Right hindlimb (tissue), 1 donor: ENCODE measurements at places on chromosomes 1 and 21.

- peak; percentile 8 for DNase-seq
These were observed 98.9 kb downstream of the DMRTB1 start for GRCh38 chr1:53557830-53558738.

DNA sequence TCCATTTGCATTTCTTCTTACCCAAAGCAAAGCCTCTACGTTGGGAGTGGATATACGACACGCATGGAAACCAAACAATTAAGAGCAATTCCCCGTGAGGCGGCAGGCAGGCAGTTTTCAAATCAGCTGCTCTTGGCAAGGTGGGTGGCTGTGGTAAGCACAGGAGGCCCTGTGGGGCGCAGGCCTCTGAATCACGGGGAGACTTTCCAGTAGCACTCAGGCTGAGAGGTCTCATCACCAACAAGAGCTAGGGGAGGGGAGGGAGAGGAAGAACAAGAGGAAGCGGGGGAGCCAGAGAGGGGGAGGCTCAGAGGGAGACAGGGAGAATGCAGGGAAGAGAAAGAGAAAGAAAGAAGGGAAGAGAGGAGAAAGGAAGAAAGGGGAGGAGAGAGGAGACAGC lies 56.4 kb downstream of the MT1HL1 start:
- no peak for DNase-seq

- no peak for DNase-seq
These were observed 42.9 kb upstream of the RCAN3 start for GRCh38 chr1:24459551-24460266.

DNA sequence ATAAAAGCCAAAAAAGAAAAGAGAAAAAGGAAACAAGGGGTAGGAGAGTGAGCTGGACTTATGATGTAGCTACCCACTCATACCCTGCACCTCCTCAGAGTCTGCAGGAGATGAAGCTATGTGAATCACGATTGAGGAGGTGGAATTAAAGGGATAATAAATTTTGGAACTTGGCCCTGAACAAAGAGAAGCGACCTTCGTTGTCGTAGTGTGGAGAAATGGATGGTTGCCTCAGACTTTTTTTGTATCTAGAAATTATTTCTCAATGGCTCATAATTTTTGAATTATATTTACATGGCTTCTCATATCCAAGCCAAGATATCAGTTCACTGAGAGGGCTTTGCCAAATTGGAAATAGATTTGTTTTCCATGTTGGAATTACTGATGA lies 37.8 kb upstream of the SIPA1L2 start:
- no peak for DNase-seq

- no peak for DNase-seq
These were observed 11.5 kb downstream of the MACO1 start for GRCh38 chr1:25442178-25442577.

- DNase-seq, result no peak
These were observed 16.2 kb upstream of the DNASE2B start for GRCh38 chr1:84382127-84382526.

- no peak for DNase-seq
These were observed 26.1 kb upstream of the CD53 start for GRCh38 chr1:110846861-110847260.

- DNase-seq, result no peak
These were observed 57.3 kb upstream of the BCAR3 start for GRCh38 chr1:93738926-93739325.

DNA sequence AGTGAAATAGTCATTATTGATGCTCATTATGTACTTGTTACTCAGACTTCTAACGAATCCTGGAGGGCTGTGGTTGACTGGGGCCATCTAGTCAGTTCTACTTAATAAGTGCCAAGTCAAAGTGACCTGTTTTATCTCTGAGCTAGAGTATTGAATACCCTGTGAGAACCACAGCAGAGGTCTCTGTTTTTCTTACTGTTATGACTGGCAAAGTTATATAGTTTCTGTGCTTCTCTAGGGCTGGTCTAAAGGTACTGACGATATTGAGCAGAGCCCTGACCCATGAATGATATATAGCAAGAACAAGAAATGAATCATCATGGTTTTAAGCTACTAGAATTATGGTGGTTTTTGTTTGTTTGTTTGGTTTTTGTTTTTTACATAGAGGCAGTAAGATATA lies 555.8 kb downstream of the PLA2G4A start:
- DNase-seq, result no peak

- no peak for DNase-seq
These were observed 19.3 kb downstream of the TNFRSF1B start for GRCh38 chr1:12185918-12186678.

DNA sequence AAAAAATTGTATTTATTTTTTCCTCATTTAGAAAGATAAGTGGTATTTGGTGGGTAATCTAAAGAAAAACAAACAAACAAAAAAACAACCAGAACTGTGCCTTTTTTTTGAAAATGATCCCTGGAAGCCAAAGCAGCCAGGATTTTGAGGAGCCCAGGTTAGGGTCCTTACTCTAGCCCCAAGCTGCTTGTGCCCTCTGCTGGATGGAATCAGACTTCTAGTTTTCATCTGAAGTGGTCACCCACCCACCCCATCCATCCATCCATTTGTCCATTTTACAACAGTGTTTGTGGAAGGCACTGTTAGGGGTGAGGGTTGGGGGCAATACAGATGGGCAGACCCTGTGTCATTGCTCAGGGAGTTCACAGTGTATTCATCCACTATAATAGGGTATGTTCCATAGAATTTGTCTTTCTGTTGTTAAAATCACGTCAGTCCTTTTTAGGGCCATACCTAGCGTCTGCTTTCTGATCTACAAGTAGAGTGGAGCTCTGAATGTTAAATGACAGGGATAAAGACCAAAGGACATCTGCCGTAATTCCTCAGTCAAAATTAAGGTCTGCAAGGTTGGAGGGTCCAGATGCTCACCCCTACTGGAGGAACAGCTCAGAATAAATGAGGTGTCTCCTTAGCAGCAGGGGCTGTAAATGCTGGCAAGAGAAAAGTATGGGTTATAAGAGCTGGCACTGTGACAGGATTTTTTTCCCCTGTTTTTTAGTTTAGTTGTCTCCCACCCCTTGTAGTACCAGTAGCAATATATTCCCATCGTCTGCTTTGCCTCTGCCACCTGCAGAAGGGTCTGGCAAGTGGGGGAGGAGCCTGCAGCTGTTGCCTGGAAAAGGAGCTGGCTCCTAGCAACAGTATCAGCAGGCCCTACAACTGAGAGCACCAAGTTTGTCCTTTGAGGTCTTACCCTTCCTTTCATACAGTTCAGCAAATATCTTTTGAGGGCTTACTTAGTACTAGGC lies 3.2 kb downstream of the LRRC42 start:
- DNase-seq, result peak; percentile 36

DNA sequence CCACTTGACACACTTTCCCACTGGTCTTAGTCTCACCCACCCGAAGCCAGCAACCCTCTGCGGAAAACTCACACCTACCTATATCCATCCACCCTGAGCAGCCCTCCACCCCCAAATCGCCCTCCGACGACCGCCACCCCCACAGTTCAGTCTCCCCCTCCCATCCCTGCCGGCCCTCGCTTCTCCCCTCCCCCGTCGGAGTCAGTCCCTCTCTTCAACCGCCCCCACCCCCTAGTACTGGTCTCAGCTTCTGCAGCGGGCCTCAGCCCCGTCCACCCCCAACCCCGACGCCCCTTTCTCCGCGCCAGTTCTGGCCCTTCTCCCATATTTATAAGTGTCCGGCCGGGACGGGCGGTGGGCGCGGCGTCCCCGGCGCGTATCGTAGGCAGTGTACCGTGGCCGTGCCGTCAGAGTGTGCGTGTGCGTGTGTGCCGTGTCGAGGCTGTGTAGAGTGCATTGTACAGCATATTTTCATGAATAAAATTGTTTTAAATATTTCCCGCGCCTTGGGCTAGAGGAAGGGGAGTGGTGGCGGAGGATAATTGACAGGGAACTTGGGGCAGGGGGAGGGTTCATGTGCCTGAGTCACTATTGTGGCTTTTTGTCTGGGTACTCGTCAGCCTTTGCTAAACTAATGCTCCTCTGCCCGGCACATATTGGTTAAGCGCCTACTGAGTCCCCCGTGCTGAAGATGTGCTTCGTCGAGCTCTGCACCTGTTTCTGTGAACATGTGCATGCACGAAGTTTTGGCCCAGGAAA lies 22.0 kb downstream of the FOXO6 start:
- peak; percentile 68 for DNase-seq

DNA sequence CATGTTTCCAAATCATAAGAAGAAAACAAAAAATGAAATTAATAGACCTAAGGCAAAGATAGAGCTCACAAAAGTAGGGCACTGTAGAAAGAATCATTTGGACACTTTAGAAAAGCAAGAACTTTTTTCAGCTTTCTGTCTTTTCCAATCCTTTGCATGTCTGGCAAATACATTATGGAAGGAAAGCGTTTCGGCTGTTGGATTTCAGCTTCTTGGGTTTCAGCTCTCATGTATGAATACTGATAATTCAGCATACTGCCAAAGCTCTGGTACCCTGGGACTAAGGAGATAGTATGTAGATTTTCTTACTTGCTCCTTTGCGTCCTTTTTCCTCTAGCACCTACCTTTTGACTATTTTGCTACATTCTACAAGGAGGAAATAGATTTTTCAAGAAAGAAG lies 375.9 kb downstream of the BRINP3 start:
- no peak for DNase-seq

DNA sequence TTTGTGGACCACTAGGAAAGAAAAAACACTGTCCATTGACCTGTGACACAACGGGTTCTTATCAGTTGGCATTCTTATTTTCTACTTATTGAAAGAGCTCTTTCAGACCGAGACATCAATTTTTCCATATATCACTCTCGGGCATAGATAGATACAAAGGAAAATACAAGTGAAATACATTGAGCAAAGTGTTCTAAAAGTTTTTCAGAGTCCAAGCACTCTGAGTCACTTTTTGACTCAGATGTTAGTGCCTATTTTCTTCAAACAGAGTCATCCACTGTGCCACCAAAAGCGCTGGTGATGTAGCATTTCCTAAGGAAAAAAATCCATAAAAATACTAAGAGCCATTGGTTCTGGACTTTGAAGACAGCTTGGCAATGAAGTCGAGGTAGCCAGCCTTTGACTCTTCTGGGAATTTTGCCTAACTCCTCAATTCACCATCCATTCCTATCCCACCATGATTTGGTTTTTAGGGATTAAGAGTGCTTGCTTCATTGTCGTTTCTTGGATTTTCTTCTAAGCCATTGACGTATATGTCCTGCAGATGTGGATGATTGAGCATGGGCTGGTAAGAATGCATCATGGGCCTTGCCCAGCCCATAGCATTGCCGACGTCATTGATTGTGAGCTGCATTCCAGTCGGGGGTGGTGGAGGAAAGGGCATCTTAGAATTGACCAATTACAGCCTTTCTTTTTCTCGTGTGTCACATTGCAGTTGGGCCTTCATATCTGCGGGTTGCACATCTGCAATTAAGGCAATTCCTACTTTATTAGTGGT lies 10.6 kb downstream of the GALNT2 start:
- DNase-seq, result no peak

GRCh38 chr1:207897188-207897587 lies 13.7 kb downstream of the CD34 start:
- no peak for DNase-seq

DNA sequence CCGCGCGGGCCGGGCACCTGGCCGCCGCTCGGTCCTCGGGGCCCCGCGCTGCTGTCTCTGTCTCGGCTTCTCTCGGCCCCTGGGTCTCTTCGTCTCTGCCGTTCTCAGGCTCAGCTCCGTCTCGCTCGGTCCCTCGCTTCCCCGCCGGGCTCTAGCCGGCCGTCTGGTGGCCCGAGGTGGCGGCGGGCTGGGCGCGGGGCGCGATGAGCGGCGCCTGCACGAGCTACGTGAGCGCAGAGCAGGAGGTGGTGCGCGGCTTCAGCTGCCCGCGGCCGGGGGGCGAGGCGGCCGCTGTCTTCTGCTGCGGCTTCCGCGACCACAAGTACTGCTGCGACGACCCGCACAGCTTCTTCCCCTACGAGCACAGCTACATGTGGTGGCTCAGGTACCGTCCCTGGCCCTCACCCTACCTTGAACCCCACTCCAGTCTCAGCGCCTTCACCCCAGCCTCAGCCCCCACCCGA lies 355 bp downstream of the SHISAL2A start:
- peak; percentile 55 for DNase-seq
